Hippocampal formation (tissue), 2 donors: ENCODE measurements at places on chromosomes 11 and 22.
A peak's percentile ranks its signal among the peaks of the same experiment; 100 is the strongest.

DNA sequence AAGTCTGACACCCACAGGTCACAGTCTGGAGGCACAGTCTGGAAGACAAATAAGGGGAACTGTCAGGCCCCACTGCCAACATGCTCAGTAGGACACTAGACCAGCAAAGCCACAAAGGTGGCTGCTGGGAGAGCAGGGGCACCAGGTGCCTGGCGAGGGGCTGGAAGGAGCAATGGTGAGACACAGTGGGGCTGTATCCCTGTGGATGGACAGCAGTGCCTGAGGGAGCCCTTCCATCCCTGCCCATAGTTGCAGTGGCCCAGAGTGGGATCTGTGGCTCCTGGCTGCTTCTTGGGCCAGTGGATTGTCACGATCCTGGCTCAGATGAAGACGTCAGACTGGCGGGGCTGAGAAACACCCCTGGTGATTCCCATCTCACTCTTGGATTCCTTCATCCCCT lies 154.6 kb downstream of the DSCAML1 start:
- DNase-seq: no peak

DNA sequence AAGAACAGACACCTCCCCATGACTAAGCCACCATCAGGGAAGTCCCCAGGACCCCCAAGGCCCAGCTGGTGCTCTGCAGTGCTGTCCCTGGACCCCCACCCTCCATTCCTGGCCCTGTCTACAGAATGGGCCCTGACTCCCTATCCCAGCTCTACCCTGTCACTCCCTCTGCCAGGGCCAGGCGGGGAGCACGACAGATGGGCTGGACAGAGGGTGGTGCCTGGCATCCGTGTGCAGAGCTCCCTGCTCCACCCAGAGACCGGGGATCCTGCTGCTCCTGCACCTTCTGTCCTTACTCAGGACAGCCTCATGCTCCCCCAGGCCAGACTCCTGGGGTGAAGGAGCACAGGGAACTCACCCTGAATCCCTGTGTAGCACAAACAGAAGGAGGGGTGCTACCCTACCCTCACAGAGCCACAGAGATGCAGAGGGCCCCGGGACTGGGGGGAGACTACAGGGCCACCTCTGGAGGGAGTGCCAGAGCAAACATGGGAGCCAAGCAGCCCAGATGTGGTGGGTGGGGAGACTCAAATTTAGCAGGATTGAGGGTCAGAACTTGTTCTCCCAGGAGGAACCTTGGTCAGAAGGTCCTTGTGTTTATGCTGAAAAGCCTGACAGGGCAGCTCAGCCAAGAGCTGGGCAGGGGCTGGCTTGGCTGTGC lies 2.0 kb downstream of the ARVCF start:
- no peak for DNase-seq

GRCh38 chr22:24133187-24133965 lies 47.9 kb upstream of the SUSD2 start:
- DNase-seq: no peak

GRCh38 chr11:116984589-116984988 lies 113.6 kb downstream of the SIK3 start:
- no peak for DNase-seq

GRCh38 chr11:25566298-25567200 lies 765.4 kb upstream of the ANO3 start:
- no peak for DNase-seq

GRCh38 chr22:32796865-32797573 lies 4.5 kb upstream of the TIMP3 start:
- DNase-seq: peak; percentile 71

- DNase-seq: no peak
Observed at GRCh38 chr11:498297-499181, 8.5 kb downstream of the RNH1 start.
